ENCODE measurements at places on chromosomes 16 and 17. TPM values are rescaled to one million over a fixed set of nuclear protein-coding genes. Genes with fewer than 3 reads are reported as not detected.

The PLXDC1 gene
- 0.50 TPM for total RNA-seq

The HAS3 gene
- 0.53 TPM for total RNA-seq

The NTN1 gene
- 11.5 TPM for total RNA-seq

DNA sequence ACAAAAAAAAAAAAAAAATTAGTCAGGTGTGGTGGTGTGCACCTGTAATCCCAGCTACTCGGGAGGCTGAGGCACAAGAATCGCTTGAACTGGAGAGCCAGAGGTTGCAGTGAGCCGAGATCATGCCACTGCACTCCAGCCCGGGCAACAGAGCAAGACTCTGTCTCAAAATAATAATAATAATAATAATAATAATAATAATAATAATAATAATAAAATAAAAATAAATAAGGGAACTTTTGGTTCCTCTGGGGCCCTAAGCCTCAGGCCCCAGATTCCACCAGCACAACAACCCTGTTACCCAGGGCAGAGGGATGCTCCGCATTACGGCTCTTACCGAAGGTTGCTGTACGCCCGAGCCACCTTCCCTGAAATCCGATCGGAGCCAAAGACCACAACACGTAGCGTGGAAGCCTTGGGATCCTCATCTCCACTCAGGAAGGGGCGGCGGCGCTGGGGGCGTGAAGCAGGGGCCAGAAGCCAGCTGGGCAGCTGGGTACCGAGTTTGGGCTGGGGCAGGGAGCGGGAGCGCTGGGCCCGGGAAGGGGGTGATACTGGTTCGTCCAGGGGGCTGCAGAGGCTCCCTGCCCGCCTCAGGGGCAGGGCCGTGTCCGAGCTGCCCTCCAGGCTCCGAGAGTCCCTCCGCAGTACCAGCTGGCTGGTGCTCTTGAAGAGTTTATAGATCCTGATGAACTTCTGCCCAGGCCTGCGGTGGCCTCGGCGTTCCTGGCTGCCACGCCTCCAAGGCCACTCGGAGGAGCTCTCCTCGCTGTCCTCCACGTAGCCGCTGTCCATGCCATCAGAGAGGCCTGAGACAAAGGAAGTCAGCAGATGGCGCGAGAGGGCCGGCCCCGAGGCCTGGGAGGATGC lies 20.6 kb upstream of the PIK3R6 start:
- no peak for DNase-seq

- no peak for DNase-seq
Measured at GRCh38 chr16:65312071-65312470, 190.2 kb upstream of the CDH11 start.

DNA sequence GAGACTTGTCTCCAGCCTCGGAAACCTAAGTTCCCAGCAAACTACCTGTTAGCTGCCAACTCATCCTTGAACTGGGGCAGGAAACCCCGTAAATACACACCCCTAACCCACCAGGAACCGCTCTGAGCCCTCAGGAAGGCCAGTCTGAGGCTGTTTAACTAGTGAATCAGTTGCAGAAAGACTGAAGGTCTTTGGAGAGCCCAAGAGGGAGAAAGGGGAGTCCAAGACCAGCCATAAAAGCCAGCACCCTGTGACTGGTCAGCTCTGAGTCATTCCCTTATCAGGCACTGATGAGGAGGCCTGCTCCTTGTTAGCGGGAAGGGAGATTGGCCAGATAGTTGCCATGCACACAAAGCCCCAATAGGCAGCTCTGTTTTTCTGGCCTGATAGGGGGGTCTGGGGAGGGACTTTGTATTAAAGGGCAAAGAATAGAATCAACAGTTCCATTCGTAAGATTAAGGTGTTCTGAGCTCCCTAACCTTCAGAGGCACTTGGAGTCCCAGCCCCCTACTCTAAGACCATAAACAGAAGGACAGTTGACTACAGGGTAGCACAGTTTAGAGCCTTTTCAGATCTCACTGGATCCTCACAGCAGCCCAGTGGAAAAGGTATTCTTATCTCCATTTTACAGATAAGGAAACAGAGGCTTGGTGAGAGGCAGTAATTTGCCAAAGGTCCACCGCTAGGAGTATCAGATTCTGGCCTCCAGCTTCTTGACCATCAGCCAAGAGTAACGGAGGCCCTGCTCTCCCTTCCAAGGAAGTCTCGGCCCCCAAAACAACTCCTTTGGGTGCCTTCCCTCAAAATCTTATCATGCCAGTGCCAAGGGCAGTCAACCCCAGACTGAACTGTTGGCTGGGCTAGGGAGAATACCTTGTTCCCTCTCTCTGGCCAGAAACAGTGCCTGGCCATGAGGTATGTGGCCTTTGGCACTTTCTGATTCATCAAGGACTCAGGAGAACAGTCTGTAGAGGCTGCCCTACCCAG lies 2.2 kb upstream of the KRT19 start:
- DNase-seq = no peak

GRCh38 chr16:5056352-5056751 lies 9.4 kb downstream of the C16orf89 start:
- DNase-seq = no peak
